WTC11 (cell line): ENCODE measurements at places on chromosomes 12 and 14. TPM values are rescaled to one million over a fixed set of nuclear protein-coding genes. Genes with fewer than 3 reads are reported as not detected.

DNA sequence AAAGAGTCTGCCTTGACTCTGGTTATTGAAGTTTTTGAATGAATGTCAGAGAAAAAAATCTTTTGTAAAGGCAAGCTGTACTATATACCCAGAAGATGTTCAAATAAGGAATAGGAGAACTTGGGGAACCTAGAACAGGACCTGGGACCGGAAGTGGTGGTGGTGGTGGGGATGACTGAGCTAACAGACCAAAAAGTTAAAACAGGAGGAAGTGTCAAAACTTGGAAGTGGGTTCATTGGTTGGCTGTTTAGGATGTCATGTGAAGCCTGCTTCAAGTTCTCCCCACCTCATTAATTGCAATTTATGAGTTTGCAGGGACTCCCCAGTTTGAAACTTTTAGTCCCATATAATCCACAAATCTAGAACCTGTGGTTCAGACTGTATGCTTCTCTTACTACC is 26.2 kb downstream of the PLXNC1 start:
- peaks cover 6% of the 10 kb centered on the region for H3K36me3 ChIP-seq
- H3K27ac ChIP-seq: no peak overlapping the region
- no peak overlapping the region for H3K4me3 ChIP-seq

DNA sequence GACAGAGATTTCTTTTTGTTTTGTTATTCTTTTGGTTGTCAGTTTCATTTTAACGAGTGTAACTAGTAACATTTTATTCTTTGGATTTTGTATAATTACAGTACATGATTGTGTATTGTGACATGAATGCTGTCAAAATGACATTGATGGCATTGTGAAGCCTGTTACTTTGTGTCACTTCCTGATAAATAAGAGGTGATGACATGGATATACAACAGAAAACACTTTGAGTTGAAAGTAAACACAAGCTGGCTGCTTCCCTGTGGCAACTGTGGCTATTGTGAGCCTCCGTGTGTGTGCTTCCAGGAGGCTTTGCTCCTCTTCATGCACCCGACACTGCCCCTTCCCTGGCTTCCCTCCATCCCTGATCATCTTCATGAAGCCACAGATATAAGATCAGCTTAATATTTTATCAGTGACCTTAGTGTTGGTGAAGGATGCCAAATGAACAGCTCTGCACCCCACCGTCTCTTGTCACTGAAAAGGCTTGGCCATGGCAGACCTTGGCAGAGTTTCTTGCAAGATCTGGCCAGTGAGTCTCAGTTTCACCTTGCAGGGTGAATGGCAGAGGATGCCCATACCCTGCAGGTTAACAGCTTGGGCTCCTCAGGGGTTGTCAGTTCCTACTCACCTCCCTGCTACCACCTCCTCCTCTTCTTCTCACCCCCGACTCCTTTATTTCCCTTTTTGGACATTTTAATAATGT is 191.9 kb downstream of the EPS8 start:
- no peak for DNase-seq
- no peaks in the 10 kb centered on the region for H3K36me3 ChIP-seq
- peaks cover 5% of the 10 kb centered on the region for H3K4me1 ChIP-seq
- H3K27ac ChIP-seq: no peak overlapping the region

DNA sequence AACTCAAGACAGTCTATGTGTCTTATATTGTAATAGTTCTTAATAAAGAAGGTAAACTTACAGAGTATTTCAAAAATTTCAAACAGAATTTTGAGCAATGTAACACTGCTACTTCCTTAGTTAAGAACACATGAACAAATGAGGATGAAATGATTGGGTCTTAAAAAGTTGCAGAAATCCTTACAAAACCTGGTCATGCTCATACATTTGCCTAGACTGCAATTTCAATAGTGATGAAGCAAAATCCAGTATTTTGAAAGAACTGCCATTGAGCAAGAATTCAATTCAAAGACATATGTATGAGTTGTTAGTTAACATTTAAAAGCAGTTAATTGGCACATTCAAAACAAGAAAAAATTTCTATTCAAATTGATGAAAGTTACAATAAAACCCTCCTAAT is 17.8 kb upstream of the HIF1A start:
- no peak overlapping the region for H3K4me3 ChIP-seq
- H3K36me3 ChIP-seq: no peaks in the 10 kb centered on the region
- no peaks in the 10 kb centered on the region for H3K27me3 ChIP-seq
- DNase-seq: no peak

Gene RIMBP2
- total RNA-seq: 1.3 to 2.6 TPM (median 1.5 TPM) in 3 replicates

DNA sequence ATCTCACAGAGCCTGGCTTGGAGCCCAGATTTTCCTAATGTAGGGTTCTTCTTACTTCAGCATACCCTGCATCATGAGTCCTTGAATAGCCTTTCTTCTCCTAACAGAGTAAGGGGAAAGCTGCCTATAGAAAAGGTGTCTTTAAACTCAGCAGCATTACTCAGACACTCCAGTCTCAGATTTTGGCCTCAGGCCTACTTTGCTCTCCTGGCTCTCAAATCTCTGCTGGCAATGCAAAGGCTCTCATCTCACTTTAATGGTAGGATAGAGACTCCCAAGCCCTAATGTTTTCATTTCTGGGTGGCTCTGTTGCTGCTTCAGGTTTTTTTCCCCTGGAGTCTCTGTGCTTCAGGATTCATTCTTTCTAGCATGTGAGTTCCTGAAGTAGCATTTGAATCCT is 9.1 kb upstream of the NKX2-8 start:
- no peak for DNase-seq
- no peak overlapping the region for H3K4me3 ChIP-seq
- H3K36me3 ChIP-seq: no peaks in the 10 kb centered on the region

Gene MVK
- 13.2 to 15.3 TPM (median 13.9 TPM) in 3 replicates for total RNA-seq

DNA sequence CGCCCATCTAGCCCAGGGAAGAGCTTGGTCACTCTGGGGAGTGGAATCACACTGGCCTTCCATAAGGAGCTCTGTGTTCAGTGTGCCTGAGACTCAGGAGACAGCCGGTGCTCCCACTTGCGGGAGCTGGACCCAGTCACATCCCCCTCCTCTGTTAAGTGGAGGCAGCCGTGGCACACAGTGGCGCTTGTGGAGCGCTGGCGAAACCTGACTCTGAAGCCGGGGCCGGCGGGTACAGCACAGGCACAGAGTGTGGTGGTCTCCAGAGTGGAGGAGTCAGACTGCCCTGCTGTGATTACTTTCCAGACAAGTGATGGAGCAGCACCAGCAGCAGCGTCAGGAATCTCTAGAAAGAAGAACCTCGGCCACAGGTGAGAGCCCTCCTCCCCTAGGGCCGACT is 33.0 kb downstream of the DEGS2 start:
- H3K27me3 ChIP-seq: no peaks in the 10 kb centered on the region
- no peak overlapping the region for H3K27ac ChIP-seq
- no peaks in the 10 kb centered on the region for H3K36me3 ChIP-seq
- no peak overlapping the region for H3K4me3 ChIP-seq

Gene FUT8
- 28.6 to 37.9 TPM (median 31.9 TPM) in 3 replicates for total RNA-seq

Gene KRT79
- total RNA-seq: not detected in 3 replicates

DNA sequence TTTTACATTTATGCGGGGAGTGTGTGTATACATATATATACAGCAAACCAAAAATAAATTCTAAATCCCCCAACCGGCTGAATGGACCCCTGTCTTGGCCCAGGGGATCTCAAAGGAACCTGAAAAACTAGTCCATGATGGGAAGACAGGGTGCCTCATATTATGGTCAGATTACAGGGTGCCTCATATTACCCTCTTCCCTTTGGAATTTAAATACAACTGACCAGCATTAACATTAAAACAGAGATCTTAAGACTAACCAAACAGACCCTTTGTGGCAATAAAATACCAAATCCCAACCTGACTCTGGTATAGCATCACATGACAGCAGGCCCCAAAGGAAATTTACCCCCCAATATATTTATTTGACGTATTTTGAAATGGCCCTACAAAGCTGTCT is 17.0 kb downstream of the GSTZ1 start:
- DNase-seq: no peak
- H3K4me3 ChIP-seq: peak overlapping the region; percentile 41
- peak overlapping the region; percentile 96 for H3K27ac ChIP-seq
- no peaks in the 10 kb centered on the region; the same call in 1 of the 2 replicates for H3K27me3 ChIP-seq

Gene DICER1
- 56.0 to 62.0 TPM (median 56.5 TPM) in 3 replicates for total RNA-seq

DNA sequence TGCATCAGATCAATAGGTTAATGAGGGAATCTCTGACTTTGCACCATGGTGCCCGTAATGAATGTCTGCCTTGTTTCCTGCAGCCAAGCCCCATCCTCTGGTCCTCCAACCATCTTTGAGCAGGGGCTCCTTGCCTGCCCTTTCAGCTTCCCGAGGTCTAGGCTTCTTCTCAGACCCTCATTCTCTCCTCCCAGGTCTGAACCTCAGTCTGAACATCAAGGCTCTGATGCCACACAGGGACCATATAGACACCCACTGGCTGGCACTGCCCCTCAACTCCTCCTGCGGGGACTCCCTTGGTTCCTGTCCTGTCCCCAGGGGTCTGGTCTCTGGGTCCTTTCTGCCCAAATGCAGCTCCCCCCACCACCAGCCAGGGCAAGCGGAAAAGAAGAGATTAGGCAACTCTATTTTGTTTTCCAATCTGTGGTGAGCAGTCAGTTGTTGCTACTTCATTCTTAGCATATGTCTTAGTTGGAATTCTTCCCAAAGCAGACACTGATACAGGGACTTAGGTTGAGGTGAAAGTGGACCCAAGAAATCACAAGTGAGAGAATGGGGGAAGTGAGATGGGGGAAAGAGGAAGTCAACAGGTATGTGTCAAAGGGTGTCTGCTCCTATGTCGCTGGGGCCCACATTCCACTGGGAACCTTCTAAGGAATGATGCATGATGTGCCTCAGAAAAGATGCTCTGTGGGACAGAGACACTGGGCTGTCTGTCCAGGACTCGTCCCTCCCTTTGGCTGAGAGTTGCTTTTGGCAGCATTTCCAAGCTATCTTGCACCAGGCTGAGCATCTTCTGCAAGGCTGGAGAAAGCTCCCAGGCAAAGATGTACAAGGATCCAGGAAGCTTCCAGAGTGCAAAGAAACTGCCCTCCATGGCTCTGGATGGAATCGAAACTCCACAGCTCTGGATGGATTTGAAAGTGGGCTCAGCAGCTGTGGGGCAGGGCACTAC is 1096.5 kb upstream of the TMEM132C start:
- H3K27me3 ChIP-seq: peaks cover 8% of the 10 kb centered on the region
- H3K4me3 ChIP-seq: no peak overlapping the region
- H3K4me1 ChIP-seq: no peaks in the 10 kb centered on the region
- no peak overlapping the region for H3K27ac ChIP-seq

Gene TMEM179
- 2.4 to 3.9 TPM (median 3.6 TPM) in 3 replicates for total RNA-seq

DNA sequence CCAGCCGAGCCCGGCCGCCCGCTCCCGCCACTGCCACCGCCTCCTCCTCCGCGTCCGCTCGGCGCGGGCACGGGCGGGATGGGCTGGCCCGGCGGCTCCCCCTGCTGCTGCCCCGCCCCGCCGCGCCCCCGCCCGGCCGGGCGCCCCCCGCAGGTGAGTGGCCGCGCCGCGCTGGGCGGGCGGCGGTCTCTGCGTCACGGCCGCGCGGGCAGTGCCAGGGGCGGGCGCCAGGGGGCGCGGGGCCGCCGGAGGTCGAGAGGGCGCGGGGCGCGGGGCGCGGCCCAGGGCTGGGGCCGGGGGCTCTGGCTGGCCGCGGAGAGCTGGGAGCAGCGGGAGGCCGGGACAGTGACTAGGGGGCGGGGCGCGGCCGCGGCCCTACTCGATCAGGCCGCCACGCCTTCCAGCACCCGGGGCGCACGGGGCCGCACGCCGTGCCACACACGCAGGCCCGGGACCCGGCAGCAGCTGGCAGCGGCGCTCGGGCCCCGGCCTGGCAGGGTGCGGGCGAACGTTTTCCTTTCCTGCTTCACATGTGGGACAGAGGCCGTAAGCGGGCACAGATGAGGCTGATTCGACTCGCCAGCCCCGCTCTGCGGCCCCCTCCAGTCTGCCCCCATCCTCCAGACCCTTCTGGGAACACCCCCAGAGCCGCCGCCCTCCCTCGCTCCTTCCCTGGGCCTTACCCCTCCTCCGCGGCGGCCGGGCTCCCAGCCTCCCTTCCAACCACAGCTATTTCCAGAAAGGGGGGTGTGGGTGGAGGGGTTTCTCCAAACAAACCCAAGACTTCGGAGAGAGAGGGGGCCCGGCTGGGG is 2.4 kb upstream of the TNS2 start:
- peak overlapping the region; percentile 62 for H3K4me3 ChIP-seq
- peaks cover 40% of the 10 kb centered on the region for H3K27me3 ChIP-seq
- H3K36me3 ChIP-seq: peaks cover 7% of the 10 kb centered on the region
- H3K4me1 ChIP-seq: peaks cover 80% of the 10 kb centered on the region
- DNase-seq: peak; percentile 81
- H3K27ac ChIP-seq: no peak overlapping the region

Gene DLGAP5
- 130 to 141 TPM (median 132 TPM) in 3 replicates for total RNA-seq

Gene ITGB7
- 0.90 to 1.4 TPM (median 1.1 TPM) in 3 replicates for total RNA-seq

- no peak for DNase-seq
- H3K4me3 ChIP-seq: no peak overlapping the region
- H3K36me3 ChIP-seq: peaks cover 8% of the 10 kb centered on the region
Measured at GRCh38 chr14:43449291-43449690, 1057.8 kb downstream of the FSCB start.
